ENCODE measurements at places on chromosomes 11 and 22.

- DNase-seq: no peak
These were observed 31.5 kb downstream of the NADSYN1 start for GRCh38 chr11:71484248-71485062.

- DNase-seq: no peak
These were observed 21.3 kb downstream of the SYN3 start for GRCh38 chr22:33036881-33037280.

DNA sequence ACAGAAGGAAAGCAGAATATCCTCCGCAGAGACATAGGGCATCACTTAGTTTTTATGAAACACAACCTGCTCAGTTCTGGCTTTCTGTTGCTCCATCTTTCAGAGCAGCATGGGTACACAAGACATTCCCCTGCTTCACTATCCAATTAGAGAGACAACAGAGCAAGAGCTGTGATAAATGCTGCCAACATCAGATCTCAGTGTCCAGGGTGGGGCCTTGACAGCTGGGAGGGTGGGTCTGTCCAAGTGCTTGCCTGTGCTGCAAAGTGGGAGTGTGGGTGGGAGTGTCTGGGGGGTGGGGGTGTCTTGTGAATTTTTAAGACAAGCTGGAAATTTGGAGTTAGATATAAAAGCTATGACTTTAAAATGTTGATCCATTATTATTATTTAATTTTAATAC lies 369.6 kb downstream of the TENM4 start:
- DNase-seq: no peak

GRCh38 chr11:69878927-69879728 lies 59.9 kb upstream of the FGF3 start:
- DNase-seq: no peak

DNA sequence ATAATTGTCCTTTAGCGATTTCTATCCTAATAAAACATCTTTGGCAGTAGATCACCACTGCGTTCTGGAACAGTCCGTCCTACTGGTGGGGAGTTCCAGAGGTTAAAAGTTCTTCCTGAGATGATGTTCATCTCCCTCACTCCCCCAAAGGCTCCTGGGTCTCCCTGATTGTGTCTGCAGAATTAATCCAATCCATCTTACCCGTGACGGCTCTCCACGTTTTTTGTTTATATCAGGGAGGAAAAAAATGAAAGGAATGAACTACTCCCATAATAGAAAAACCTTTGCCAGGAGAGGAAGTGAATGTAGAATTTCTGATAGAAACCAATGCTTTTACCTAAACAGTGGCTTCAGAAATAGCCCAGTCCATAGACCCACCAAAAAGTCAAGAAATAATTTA lies 81.6 kb downstream of the LARGE1 start:
- no peak for DNase-seq

DNA sequence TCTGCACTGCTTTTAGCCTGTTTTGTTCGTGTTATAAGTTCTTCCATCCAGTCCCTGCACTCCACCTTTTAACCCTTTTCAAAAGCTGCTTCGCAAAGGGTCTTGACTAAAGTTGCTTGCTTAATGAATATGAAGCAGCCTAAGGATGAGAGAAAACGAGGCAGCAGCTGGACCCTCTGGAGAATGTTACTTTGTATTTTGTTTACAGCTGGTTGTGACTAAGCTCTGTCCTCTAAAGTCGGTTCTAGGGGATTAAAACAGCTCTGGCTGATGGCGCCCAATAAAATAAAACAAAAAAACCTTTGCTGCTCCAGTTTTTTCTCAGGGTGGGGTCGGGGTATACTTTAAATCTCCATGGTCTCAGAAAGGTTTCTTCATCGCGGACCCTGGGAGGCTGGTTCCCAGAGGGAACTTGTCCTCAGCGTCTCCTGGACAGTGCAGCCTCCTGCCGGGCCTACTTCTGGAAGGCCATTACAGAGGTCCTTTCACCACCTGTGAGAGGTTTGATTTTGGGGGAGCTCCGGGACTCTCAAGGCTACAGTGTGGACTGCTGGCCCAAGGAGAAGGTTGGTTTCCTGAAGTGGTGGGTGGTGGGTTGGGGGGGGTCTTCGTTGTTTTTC lies 836 bp upstream of the RBM4 start:
- DNase-seq: no peak

GRCh38 chr22:26671317-26672059 lies 14.1 kb downstream of the MIAT start:
- no peak for DNase-seq

- DNase-seq: peak; percentile 96
These were observed 9.6 kb upstream of the UCP3 start for GRCh38 chr11:74018331-74019005.

GRCh38 chr11:104817973-104818372 lies 80.3 kb downstream of the CASP12 start:
- DNase-seq: no peak

GRCh38 chr22:18056807-18057474 lies 20.8 kb upstream of the PEX26 start:
- DNase-seq: no peak

- no peak for DNase-seq
These were observed 71.2 kb upstream of the SHISAL1 start for GRCh38 chr22:44383652-44384562.

GRCh38 chr11:71372693-71373657 lies 75.2 kb downstream of the DHCR7 start:
- DNase-seq: peak; percentile 36

DNA sequence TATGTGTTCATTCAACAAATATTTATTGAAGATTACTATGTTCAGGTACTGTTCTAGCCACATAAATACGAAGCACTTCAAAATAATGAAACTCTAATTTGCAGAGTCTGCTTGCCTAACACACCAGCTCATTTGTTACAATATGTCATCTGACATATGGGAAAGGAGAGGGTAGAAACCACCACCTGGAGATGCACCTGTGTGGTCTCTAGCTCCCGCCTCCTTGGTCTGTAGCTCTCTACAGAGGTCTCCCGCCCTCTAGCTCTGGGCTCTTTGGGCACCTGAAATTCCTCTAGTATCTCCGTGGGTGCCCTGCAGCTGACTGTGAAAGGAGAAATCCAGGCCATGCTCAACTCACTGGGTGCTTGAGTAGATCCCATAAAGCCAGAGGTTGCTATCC lies 51.4 kb upstream of the DBX1 start:
- peak; percentile 65 for DNase-seq

- DNase-seq: no peak
These were observed 696.2 kb upstream of the TENM4 start for GRCh38 chr11:80136991-80137390.

GRCh38 chr11:130623670-130624668 lies 175.5 kb downstream of the ADAMTS15 start:
- no peak for DNase-seq

DNA sequence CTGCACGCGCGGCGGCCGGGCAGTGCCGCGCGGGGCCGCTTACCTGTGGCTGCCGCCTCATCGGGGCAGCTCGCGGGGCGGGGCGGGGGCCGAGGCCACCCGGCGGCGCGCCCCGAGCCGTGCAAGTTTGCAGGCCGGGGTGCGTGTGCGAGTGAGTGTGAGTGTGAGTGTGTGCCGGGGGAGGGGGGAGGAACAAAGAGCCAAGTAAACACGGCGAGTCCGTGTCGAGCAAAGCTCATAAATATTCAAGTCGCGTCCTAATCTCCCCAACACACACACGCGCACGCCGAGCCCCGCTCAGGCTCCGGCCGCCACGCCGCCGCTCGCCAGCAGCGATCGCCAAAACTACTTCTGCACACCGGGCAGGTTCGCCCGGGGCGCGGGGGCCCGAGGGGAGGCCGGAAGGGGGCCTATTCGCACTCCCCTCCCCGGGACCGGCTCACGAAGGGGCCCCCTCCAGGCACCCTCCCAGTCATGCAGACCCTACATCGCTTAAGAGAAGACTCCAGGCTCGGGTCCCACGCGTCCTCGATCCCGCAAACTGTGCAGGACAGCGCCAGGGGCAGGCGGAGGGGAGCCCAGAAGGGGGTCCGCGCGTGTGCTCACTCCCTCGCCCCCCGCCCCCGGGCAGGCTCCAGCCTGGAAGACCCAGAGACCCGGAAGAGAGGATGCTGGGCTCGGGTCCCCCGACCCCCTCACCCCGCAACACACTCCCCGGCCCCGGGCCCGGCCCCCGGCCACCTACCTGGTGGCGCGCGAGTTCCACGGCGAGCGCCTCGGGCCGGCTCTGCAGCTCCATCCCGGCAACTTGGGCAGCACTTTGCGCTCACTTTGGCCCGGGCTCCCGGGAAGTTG lies 827 bp downstream of the PHF21B start:
- no peak for DNase-seq

- no peak for DNase-seq
These were observed 8.8 kb downstream of the FOXRED2 start for GRCh38 chr22:36497910-36498665.

DNA sequence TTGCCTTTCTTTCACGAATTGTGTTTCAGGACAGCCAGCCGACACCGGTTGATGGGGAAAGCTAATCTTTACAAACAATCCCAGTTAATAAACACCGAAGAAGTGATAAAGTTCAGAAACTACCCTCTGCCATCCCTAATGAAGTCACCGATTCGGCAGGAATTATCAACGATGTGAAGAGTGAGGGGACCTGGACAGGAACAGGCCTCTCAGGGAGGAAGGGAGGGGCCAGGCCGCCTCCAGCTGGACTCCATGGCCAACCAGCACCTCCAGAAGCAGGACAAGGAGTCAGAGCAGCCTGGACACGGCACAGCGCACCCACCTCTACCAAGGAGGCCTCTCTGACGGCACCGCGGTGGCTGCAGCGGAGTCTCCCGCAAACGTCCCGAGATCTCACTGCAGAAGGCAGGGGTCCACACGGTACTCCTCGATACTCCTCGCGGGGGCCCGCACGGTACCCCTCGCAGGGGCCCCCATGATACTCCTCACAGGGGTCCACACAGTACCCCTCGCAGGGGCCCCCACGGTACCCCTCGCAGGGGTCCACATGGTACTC lies 3.9 kb downstream of the TOLLIP start:
- no peak for DNase-seq

- no peak for DNase-seq
These were observed 15.8 kb downstream of the CHST1 start for GRCh38 chr11:45649544-45650165.

DNA sequence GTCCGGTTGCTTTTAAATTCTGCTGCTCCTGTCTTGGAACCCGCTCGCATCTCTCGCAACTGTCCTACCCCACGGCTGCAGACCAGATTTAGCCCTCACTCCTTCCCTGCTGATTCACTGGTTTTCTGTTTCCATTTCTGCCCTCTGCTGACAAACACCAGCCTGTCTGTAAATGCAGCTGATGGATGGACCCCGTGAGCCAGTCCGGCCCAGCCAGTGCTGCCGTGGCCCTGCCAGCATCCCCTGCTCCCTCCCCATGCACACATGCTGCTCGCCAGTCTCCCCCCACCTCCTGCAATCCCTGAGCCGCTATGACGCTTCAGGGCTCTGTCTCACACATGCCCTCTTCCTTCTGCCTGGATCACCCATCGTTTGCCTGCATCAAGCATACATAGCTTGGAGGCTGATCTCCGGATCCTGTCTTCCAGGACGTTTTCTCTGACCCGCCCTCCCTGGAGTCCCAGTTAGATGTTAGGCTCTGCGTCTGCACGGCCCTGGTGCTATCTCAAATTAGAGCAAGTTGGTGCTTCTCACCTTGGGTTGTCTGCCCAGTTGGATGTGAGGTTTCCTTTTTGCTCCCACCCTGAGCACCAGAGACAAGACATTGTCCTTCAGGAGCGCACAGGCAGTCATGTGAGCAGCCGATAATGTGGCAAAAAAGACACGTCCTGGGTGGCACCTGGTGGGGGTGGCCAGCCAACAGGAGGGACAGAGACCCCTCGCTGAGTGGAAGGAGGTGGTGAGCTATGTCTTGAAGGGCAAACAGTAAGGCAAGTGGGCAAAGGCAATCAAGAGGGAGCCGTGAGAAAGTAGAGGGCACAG lies 4.3 kb upstream of the ACR start:
- DNase-seq: peak; percentile 78

- DNase-seq: no peak
These were observed 2.6 kb upstream of the CARD18 start for GRCh38 chr11:105142167-105142566.
